H4 (cell line): ENCODE measurements at places on chromosomes 2 and 18.

DNA sequence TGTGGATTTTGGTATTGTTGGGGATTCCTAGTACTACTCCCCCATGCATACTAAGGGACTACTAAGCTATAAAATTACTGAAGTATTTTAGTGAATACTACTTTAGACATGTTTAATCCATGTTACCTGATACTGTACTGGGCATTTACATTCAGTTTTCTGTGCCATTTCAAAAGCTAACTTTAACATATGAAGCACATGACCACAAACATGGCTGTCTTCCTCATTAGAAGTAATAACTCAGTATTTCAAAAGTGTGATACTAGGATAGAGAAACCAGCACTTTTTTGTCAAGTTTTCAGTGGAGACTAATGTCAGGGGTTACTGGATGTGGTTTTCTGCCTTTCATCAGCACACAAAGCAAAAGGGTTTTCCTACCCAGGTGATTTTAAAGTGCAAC, 27.9 kb downstream of the WDR33 start:
- no peak for DNase-seq

- DNase-seq = no peak
Measured at GRCh38 chr18:25998461-25998860, 92.0 kb downstream of the SS18 start.

DNA sequence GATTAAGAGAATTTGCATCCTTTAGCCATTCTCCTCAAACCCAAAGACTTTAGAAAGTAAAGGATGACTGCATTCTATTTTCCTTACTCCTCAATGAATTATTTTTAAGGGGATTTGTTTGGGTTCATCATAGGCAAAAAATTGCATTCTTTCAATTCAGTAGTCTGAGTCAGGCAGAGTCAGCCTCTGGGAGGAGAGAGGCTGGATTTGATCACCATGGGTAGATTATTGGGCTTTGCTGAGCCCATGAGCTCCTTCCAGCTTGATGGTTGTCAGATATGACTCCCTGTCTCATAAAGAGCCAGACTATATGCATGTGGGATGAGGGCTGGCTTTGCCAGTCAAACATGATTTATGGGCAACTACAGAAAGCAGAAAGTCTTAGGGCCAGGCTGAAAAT, 101.2 kb downstream of the KCNS3 start:
- no peak for DNase-seq

GRCh38 chr2:66665124-66665984, 230.4 kb downstream of the MEIS1 start:
- no peak for DNase-seq

DNA sequence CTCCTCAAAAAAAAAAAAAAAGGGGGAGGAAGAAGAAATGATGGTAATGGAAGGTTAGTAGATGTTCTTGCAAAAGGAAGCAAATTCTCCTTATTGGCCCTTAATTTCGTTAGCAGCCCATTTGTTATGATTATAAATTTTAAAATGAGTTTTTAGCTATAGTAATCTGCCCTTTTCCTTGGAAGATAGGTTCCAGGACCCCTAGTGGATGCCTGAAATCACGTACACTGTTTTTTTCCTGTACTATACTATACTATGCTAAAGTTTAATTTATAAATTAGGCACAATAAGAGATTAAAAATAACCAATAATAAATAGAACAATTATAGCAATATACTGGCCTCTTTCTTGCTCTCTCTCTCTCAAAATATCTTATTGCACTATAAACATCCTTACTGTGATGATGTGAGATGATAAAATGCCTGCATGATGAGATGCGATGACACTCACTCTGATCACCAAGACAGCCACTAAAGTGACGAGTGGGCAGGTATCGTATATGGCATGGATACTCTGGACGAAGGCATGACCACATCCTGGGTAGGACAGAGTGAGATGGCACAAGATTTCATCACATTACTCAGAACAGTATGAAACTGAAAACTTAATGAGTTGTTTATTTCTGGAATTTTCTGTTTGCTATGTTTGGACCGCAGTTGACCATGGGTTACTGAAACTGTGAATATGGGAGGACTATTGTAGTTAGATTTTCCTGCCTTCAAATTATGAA, 87.2 kb downstream of the KCTD18 start:
- DNase-seq = no peak

DNA sequence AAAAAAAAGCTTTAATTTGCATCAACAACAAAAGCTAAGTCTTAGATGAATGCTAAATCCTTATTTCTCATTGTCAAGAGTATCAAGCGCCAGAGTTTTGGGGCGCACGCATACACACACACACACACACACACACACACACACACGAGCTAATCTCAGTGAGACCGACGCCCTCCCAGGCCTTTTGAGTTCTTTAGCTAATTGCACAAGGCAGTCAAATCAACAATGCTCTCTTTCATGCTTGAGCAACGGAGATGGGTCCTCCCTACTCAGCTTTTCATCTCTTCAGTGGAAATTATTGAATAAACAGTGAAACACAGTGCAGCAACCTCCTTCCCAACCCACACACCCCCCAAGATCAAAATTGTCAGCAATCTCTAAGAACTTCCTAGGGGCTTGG, 19.2 kb downstream of the GKN1 start:
- no peak for DNase-seq

- DNase-seq = no peak
Measured at GRCh38 chr2:227856697-227857096, 14.7 kb upstream of the DAW1 start.

DNA sequence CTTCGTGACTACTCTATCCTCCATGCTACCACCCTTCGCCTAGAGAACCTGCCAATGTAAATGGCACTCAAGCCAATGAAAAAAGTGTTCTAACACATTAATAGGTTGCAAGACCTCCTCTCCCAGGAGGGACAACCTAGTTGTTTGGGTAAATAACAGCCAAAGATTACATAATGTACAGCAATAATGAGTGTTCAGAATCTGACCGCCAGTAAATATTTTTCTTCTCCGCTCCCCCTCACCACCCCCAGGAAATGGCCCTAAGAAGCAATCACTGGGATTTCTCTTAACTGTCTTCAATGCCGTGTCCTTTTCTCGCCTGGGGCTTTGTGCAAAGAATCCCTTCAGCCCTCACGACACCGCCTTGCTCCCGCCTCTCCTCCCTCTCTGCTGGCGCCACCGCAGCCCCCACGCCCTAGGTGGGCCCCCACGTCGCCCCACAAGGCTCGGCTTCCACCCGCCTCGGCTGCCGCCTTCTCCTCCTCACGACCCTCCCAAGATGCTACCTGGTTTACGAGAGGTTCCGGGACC, 458 bp downstream of the HYCC2 start:
- no peak for DNase-seq

- DNase-seq = no peak
Measured at GRCh38 chr2:197925976-197926375, 121.6 kb downstream of the PLCL1 start.

DNA sequence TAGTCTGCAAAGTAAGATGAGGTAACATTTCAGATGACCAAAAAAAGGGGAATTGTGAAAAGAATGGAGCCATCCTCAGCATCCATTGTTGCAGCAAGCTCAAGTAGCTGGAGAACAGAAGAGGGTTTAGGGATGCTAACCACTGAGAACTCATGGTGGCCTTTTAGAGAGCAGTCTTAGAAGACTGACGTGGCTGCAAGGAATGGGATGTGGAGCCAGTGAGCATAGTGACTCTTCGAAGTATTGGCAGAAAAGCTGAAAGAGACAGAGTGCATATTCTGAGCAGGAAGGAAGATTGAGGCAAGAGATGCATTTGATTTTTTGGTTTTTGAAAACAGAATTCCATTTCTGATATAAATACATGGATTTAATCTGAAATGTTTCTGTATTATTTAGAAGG, 151.2 kb downstream of the UBE2E3 start:
- DNase-seq = no peak

GRCh38 chr18:8529609-8530008, 79.6 kb upstream of the RAB12 start:
- DNase-seq = no peak

DNA sequence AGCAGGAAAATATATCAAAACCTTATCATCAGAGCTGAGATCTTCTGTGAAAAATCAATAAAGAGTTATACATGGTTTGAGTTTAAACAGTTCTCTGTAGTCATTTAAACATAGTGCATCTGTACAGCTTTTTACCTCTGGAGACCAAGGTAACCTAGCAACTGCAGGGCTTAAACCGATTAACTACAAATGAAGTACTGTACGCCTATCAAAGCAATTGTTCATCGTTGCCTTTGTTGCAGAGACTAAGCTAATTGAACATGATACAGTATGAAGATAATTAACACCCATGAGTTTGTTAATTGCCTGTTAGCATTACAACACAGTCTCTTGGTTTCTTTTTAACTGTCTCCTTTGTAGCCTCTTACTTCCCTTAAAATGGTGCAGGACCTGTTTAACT, 147.9 kb downstream of the LNPK start:
- no peak for DNase-seq

DNA sequence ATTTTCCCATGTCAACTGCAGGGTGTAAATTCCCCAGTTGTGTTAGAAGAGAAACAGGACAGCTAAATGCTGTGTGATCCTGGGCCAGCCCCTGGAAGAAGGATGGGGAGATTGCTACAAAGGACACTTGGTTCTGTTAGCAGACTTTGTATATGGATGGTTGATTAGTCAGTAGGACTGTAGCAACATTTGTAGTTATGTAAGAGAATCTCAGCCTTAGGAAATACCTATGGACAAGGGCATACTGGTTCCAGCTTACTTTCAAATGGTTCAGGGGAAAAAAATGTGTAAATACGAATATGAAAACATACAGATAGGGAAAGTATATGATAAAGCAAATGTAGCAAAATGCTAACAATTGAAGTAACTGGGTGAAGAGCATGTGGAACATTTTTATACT, 47.6 kb downstream of the GNAL start:
- DNase-seq = no peak

DNA sequence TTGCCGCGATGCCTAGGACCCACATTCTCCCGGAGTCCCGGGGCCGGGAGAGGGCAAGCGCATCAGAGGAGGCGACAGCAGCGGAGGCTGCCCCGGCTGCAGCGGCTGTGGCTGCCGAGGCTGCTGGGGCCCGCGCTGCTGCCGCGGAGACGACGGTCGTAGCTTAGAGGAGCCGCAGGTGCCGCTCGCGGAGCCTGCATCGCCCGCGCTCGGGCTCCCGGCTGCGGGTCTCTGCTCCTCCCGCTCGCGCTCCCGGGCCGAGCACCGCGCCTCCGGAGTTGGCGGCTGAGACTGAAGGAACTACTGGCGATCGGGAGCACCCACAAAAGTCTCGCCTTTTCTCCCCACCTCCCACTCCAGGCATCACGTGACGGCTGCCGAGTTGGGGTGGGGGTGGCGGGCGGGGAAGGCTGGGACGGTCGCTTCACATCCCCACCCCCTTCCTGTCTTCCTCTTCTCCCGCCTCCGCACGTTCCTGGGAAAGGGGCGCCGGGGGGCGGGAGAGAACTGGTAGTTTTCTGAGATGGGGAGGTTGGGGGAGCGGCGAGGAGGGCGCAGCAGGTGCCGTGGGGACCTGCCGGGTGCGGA, at the start of gene LYPD1:
Gene LYPD1 (minus strand): TSS at position 298 of the 588 bp plus-strand sequence. CDS start 273 bp downstream, at position 25.
- DNase-seq = no peak

GRCh38 chr2:66426244-66427111, 8.4 kb upstream of the MEIS1 start:
- no peak for DNase-seq

GRCh38 chr18:58505181-58505580, 123.7 kb downstream of the ALPK2 start:
- DNase-seq = no peak

- DNase-seq = no peak
Measured at GRCh38 chr2:120879431-120880295, 144.0 kb downstream of the GLI2 start.

DNA sequence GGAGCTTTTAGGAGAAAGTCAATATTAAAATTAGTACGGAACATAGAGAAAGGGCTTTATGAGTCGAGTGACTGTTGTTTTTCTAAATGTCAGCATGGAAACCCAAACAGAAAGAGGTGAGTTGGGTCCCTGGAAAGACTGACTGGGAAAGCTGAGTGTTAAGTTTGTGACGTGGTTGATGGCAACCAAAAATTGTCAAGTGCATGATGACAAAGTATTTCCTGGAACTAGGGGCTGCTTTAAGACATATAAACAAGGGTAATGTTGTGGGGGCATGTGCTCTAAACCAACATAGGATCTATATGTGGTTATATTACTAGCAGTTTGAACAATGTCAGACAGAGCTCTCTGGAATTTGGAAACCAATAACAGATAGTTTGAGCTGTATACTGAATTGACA, 50.9 kb upstream of the GPD2 start:
- DNase-seq = no peak

DNA sequence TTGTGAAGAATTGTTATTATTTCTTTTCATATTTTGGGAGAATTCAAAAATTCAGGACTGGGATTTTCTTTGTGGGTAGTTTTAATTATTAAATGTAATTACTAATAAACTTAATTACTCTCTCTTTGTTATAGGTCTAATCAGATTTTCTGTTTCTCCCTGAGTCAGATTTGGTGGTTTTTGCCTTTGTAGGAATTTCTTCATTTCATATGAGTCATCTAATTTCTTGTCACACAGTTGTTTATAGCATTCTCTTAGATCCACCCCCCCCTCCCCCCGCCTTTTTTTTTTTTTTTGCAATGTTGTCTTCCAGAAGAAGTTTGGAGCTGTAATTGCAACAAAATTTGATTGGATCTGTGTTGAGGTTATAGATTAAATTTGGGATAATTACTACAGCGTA, 26.0 kb upstream of the GALR1 start:
- peak; percentile 85 for DNase-seq

- no peak for DNase-seq
Measured at GRCh38 chr18:9790261-9790660, 82.2 kb downstream of the RAB31 start.

DNA sequence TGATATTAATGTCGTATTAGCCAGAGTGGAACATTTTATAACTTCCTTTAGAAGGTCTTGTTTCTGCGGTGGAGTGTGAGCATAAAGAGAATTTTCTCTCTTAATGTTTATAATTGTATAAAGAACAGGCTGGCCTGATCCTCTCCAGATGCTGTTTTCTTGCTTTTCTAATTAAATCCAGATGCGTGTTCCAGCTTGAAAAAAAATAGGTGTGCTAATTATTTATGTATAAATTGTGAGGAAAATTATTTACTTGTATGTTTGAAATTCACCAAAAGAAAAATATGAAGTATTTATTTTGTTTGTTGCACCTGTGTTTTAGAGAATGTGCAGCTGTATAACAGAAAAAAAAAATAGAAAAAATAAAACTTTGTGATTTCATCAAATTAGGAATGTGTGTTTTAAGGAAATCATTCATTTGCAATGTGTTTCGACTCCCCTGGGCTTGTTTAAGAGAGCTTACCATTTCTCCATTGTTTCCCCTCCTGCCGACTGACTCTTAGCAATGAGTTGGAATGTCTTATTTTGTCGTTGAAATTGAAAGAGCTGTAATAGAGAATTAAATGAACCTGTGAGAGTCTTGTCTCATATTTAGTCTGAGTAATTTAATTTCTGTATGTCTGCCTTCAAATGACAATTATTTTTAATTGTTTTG, 220.1 kb upstream of the NXPH2 start:
- no peak for DNase-seq

DNA sequence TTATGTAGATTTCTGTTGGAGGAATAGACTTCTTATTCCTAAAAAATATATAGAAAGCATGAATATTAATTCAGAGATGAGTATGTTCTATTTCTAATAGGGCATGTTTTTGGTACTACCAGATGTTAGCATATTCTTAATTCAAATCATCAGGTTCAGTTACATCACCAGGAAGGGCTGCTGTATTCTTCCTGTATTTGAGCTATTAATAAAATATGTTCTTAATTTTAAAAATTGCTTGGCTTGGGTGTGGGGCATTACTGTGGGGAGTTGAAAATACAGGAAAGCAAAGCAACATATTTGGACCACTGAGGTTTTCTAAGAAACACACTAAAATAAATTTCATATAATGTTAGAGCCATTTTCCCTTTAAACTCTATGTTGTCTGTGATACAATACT, 343.0 kb downstream of the EPHA4 start:
- no peak for DNase-seq

- peak; percentile 39 for DNase-seq
Measured at GRCh38 chr2:65370387-65371073, 61.9 kb downstream of the SPRED2 start.
